ENCODE measurements at places on chromosomes 1 and 21.

- no peak for DNase-seq
These were observed 3.3 kb downstream of the CFAP126 start for GRCh38 chr1:161364332-161364731.

DNA sequence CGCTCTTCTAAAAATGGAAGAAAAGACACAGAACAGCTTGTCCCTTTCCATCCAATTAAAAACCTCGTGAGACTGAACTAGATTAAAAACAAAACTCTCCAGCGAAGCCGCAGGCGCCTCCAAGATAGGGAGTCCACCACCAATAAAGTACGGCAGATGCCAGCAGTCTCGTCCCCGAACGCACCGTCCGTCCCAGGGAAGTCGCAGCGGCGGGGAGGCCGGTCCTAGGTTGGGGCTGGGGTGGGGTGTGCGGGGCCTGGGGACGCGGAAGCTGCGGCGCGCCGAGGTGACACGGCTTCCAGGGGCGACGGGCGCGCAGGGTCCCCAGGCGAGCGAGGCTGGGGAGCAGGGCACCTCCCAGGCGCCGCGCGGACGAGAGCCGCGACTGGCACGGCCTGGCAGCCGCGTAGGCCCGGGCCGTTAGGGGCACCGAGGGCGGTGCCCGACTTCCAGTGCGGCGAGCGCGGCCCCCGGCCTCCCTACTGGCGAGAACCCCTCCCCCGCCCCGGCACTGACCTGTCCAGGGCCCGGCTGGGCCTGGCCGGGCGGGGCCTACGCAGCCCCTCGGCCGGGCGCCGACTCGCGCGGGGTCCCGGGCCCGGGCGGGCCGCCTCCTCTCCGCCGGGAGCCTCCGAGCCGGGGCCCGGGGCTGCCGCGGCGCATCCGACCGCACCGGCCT is 28.3 kb upstream of the A3GALT2 start:
- no peak for DNase-seq

GRCh38 chr1:8922962-8923361 is 22.7 kb upstream of the CA6 start:
- DNase-seq: no peak

DNA sequence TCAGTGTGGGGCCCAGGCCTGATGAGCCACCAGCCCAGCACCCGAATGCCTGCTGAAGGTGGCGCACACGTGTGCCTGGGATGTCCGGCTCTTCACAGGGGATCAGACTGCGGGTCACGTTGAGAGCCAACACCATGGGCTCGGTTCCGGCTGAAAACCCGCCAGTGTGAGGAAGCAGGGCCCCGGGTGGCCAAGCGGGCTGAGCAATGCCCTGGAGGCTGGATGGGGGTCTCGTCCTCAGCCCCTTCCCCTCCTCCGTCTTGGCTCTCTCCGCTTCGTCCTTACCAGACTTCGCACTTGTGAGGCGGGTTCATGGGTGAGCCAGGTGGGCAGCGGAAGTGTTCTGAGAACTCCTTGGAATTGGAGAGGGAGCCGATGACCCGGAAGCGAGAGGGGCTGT is 43.0 kb upstream of the EIF4G3 start:
- no peak for DNase-seq

GRCh38 chr1:208251911-208252835 is 8.0 kb upstream of the PLXNA2 start:
- no peak for DNase-seq

DNA sequence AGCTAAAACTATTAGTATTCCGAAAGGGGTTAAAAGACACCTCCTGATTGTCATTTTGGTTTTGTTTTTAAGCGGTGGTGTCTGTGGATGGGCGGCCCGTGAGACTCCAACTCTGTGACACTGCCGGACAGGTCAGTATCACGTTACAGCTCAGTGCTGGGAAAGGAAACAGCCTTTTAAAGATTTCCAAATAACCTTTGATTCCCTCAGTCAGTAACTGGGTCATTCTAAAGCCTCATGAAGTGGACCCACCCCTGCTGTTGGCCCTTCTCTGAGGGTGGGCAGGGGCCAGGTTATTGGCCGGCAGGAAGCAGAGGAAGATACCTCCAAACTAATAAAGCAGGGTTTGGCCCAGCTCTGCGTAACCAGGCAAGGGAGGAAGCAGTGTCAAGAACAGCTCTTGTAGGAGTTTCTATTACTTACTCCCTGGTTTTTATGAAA is 2.3 kb downstream of the RHOU start:
- no peak for DNase-seq

- peak; percentile 19 for DNase-seq
These were observed 7.6 kb downstream of the C1orf87 start for GRCh38 chr1:60066001-60066400.

- DNase-seq: peak; percentile 64
These were observed 24.6 kb upstream of the RAP1GAP start for GRCh38 chr1:21693732-21694131.

- no peak for DNase-seq
These were observed 85.4 kb upstream of the ACTRT2 start for GRCh38 chr1:2935751-2936390.

DNA sequence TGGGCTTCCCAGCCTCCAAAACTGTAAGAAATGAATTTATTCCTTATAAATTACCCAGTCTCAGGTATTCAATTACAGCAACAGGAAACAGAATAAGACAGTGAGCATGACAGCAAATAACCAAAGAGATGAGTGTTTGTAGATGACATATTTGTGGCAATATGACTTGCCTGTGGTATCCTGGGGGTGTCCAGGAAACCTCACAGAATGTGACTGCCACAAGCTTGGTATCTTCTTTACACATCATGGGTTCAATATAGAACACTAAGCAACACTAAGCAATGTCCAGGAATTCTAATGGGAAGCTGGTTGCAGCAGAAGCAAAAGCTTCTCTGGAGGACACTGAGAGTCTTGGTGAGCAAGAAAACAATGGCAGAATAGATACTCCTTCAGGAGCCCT is 236.4 kb upstream of the BEND5 start:
- no peak for DNase-seq

DNA sequence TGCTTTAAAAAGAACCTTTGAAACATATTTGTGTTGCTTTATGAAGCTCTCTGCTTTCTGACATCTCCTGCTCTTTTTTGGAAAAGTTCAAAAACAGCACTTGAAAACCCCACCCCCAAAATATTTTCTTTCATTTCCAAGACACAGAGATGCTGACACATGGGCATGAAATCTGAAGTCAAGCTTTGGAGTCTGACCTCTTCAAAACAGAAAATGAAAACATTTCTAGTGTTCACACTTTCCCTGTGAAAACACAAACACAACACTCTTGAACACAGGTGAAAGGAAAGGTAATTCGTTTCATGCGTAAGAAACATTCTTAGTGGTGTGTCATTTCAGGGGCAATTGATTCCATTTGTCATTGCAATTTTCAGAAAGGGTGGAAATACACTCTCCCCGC is 10.8 kb downstream of the NGF start:
- no peak for DNase-seq

GRCh38 chr1:234550341-234551031 is 59.5 kb downstream of the IRF2BP2 start:
- DNase-seq: no peak

DNA sequence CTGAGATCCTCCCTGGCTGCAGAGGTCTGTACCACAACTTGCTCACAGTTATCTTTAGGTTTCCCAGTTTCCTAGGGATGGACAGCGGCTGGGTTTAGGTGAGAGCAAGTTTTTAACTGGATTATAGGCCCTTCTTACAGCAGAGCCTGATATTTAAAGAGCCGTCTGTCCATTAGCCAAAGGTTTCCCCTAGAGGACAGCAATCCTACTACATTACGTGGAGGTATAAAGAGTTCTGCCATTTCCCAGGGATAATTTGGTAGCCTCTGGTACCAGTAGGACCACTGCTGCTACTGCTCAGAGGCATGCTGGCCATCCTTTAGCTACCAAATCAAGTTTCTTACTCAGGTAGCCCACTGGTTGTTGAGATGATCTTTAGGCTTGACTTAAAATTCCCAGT is 21.9 kb upstream of the FCGR2A start:
- DNase-seq: no peak

- DNase-seq: no peak
These were observed 111.0 kb downstream of the GABPA start for GRCh38 chr21:25845729-25846256.

DNA sequence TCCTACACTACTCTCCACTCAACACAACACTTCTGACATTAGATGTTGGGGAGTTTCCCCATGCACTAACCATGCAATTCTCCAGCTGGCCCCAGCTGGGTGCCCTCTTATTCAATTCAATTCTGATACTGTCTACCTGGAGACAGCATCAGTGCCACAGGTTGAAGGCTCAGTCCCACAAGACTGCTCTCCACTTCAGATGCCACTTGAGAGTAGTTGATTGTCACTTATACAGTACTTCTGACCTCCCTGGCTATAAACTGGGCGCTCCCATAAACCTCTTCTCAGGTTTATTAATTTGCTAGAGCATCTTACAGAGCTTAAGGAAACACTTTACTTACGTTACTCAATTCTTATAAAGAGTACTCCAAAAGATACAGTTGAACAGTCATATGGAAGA is 442.3 kb downstream of the LRRIQ3 start:
- no peak for DNase-seq

GRCh38 chr1:156497743-156498431 is 2.7 kb downstream of the MEF2D start:
- no peak for DNase-seq

GRCh38 chr1:209815931-209816341 is 10.0 kb upstream of the IRF6 start:
- DNase-seq: no peak

- no peak for DNase-seq
These were observed 66.4 kb downstream of the DMRTB1 start for GRCh38 chr1:53525595-53525994.

DNA sequence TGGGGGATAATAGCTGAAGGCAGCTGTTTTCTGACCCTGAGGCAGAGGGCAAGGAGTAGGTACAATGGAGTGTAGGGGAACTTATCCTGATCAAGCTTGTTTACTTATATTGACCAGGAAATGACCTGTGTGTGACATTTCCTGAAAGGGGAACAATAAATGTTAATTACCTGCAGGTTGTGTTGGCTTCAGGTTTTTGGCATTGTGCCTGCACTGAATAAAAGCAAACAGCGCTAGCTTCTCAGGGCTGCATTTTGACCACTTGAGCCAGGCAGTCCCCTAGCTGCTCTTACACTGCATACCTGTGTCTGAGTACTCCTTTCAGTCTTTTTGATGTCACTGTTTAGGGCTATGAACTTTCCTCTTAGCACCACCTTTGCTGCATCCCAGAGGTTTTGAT is 40.6 kb downstream of the DRAM2 start:
- no peak for DNase-seq

DNA sequence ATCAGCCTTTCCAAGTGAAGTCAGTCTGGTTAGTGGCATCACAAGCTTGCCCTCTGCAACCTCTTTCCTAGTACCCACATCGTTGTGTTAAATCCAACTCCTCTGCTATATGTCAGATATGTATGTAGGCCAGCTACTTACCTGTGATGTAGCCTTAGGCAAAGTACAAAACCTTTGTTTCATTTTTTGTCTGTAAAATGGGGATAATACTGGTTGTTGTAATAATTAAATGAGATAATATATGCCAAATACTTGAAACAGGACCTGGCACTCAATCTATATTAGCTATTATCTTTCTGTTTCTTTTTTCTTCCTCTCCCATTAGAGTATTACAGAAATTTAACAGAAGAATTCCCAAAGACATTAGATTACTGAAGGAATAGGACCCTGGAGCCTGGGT is 1.2 kb downstream of the PCP4L1 start:
- no peak for DNase-seq

- no peak for DNase-seq
These were observed 107.7 kb downstream of the ITSN1 start for GRCh38 chr21:33750017-33750416.

DNA sequence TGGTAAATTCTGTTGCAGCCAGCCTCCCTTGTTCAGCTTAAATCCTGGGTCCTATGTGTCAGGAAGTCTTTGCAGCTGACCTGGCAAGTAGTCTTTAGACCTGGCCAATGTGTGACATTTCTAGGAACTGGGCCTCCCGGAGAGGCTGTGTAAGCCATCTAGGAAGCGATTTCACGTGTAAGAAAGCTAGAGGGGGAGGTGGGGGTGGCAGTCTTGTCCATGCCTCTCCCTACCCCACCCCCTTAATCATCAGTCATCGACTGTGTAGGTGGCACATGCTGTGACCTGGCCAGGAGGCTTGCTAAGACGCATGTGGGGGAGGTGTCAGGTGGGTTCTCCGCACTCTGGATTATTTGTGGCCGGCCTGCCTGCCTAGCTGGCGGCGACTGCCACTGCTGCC is 8.4 kb downstream of the C1orf226 start:
- DNase-seq: no peak

DNA sequence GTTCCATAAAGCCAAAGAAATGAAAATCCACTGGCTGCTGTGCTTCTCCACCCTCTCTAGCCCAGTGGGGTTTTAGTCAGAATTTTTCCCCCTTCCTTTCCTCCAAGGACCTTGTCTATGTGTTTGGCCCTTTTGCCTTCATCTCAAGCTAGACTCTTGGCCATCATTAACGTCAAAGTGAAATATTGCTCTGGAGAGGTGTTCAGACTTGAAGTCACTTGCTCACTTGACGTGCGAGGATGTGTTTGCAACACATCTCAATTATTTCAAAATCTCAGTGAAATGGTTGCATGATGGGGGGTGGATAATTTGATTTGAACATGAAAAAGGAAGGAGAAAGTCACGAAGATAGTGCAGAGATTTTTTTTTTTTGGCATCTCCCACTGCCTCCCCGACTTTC is 13.6 kb downstream of the EVA1C start:
- DNase-seq: no peak

- no peak for DNase-seq
These were observed 4.6 kb downstream of the GPSM2 start for GRCh38 chr1:108881369-108881768.

GRCh38 chr1:107622535-107622934 is 342.4 kb downstream of the VAV3 start:
- DNase-seq: no peak

GRCh38 chr21:42545745-42546144 is 32.1 kb downstream of the SLC37A1 start:
- DNase-seq: no peak

- peak; percentile 12 for DNase-seq
These were observed 74.1 kb upstream of the IRF2BP2 start for GRCh38 chr1:234683861-234684632.

- no peak for DNase-seq
These were observed 38.7 kb upstream of the CD55 start for GRCh38 chr1:207282496-207283380.

GRCh38 chr1:163203561-163203960 is 845 bp upstream of the RGS5 start:
- no peak for DNase-seq

DNA sequence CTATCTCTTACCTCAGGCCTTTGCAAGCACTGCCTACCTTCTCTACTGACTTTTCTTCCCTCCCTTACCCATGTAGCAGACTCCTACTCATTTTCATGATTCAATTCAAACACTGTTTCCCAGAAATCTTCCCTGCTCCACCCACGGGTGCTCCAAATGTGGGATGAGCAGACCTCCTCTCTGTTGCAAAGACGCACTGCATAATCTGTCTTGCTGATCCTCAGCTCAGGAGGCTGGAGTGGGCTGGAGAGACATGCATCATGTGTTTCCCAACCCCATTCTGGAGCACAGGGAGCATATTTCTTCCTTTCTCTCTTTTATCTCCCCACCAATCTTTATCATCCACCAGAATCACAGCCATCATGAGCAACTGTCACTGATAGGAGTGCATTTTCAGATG is 459.9 kb upstream of the NFIA start:
- DNase-seq: no peak

- DNase-seq: no peak
These were observed 370.2 kb downstream of the DUSP10 start for GRCh38 chr1:221371705-221372104.

GRCh38 chr1:40923511-40924020 is 55.9 kb upstream of the CTPS1 start:
- no peak for DNase-seq

- DNase-seq: no peak
These were observed 134.7 kb downstream of the ST6GALNAC3 start for GRCh38 chr1:76209238-76209637.

GRCh38 chr1:155481741-155482241 is 80.8 kb downstream of the ASH1L start:
- DNase-seq: no peak
